Suppressor macrophage treated with lipopolysaccharide for 1 hour (primary cell): ENCODE measurements at places on chromosomes 5 and 9.

GRCh38 chr5:146068977-146069779 lies 36.2 kb downstream of the PLAC8L1 start:
- DNase-seq = no peak

DNA sequence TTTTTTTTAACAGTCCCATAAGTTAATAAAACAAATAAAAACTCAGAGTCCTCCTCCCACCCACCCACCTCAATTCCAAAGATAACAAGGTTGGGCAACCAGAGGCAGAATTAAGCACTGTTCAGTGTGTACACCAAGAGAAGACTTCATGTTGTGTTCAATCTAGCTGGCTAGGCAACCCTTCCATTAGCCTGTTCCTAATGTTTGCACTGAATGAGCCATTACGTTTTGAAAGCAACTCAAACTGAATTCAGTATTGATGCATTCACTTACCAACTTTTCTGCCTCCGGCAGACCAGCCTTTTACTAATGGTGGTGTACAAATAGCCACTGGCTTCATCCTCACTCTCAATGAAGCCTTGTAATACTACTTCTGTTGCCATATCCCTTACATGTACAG lies 47.5 kb downstream of the PBX3 start:
- DNase-seq = no peak

DNA sequence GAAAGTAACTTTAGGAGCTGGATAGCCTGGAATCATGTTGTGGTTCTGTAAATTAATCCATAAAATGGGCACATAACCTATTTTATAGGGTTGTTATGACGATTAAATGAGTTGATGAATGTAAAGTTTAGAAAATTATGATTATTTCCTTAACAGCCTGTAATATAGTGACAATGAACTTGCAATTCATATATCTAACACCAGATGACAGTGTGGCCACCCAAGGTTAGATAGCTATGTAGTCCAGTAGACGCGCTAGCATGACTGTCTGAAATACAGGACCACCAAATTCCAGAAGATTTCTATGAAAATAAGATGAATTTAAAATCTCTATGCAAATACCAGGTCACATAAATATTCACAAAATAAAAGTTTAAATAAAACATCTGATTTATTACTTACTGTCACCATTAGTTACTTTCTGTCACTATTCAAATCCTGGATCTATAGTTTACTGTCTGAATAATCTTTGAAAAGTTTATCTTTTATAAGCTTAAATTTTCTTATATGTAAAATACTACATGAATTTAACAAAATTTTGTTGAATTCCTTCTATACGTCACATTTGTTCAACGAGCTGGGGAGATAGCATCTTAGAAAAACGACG lies 26.1 kb upstream of the MACIR start:
- peak; percentile 75 for DNase-seq

GRCh38 chr5:154236011-154236410 lies 45.5 kb downstream of the GALNT10 start:
- no peak for DNase-seq

- DNase-seq = no peak
Measured at GRCh38 chr9:86812616-86813015, 134.7 kb downstream of the GAS1 start.

DNA sequence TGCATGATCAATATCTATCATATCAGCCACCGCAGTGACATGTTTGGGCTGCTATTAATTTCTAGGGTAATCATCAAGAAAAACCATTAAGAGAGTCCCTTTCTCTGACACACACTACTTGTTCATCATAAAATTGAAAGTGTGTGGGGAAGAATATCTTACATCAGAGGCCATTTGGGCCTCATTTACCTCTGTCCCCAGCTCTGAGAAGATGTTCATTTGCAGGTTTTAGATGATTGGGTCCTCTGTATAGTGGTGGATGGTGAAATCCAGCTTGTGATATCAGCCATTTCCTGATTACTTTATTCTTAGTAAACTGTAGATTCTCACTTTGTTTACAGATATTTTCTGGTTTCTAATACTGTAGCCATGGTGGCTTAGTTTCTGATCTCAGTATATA lies 29.8 kb upstream of the PJA2 start:
- no peak for DNase-seq

- no peak for DNase-seq
Measured at GRCh38 chr5:147904110-147904509, 2.2 kb downstream of the C5orf46 start.

- DNase-seq = no peak
Measured at GRCh38 chr5:16883806-16884205, 52.3 kb downstream of the MYO10 start.

DNA sequence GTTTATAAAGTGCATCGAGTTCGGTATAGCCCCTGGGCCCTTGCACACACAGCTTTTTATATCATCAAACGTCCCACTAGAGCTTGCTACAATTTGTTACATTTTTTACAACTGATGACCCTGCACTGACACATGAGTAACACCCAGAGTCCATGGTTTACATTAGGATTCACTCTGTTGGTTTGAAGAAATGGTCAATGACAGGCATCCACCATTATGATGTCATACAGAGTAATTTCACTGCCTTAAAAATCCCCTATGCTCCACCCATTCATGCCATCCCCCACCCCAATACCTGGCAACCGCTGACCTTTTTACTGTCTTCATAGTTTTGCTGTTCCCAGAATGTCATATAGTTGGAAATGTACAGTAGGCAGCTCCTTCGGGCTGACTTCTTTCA lies 130.2 kb downstream of the MED10 start:
- no peak for DNase-seq

- peak; percentile 53 for DNase-seq
Measured at GRCh38 chr5:134371834-134372340, 518 bp downstream of the UBE2B start.

GRCh38 chr9:135574943-135575342 lies 13.4 kb downstream of the PAEP start:
- no peak for DNase-seq

DNA sequence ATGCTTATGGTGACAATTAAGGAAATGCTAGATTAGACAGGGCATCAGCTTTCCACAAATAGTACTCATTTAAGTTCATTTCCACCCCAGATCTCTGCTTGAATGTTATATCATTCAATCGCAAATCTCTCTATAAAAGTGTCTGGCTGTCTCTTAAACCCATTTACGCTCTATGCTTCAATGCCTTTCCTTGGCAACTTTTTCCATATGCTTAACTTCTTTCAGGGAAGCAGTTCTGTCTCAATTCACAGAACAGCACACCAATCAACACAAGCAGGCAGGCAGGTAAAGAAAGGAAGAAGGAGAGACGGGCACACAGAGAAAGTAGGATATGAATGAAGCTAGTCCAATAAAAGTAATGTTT lies 243.1 kb downstream of the DENND1A start:
- DNase-seq = no peak

DNA sequence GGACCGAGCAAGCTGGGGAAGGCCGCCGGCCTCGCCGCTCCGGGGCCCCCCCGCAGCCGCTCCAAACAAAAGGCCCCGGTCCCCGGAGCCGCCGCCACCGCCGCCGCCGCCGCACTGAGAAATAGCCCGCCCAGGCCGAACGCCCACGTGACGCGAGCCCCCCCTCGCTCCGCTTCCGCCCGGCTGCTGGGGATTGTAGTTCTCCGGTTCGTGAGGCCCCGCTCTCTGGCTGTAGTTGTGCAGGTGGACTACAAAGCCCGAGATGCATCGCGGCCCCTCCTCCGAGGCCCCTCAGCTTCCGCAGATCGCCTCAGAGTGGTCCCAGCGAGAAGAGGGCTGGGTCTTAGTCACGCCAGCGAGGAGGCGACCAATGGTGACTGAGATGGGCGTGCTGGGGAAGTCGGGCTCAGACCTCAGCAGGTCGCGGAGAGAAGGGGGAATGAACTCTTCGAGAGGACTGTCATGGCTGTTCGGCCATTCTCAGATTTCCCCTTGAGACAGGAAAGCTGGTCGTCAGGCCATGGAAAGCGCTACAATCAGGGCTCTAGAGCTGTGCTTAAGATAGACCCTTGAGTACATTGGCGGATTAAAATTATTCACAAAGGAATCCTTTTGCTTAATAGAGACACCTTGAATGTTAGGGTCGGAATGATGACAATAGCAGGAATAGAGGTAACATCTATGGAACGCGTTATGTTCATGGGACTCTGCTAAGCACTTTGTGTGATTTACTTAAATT lies 489 bp upstream of the PANK3 start:
- DNase-seq = peak; percentile 99

GRCh38 chr5:154858972-154859871 lies 795 bp downstream of the CNOT8 start:
- DNase-seq = peak; percentile 28

GRCh38 chr9:37575921-37576721 lies at the start of gene FBXO10:
Gene FBXO10, minus strand, starts transcription at chr9:37576380. Its CDS starts 34,612 bp downstream, at chr9:37541768.
- DNase-seq = peak; percentile 92

DNA sequence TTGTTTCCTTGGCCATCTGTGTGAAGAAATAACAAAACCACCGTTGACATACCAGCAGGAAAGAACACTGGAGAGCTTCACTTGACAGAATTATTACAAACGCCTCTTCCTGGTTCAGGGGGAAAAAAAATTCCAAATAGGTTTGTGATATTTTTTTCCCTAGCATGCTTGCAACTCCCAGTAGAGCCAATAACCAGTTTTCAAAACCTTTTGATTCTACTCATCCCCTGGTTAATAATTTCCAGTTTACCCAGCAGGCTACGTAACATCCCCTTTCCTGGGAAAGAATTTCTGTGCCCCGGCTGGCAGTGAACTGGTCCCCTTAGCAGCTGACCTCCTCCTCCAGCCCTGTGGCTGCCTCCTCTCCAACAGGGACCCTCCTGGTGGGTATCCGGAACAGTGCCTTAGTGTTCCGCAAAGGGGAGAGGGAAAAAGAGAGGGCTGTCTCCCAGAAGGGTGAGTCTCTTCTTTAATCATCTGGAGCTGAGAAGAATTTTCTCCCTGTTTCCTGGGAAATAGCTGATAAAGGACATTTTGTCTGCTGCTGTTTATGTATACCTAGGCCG lies 72.8 kb upstream of the BOD1 start:
- DNase-seq = no peak

DNA sequence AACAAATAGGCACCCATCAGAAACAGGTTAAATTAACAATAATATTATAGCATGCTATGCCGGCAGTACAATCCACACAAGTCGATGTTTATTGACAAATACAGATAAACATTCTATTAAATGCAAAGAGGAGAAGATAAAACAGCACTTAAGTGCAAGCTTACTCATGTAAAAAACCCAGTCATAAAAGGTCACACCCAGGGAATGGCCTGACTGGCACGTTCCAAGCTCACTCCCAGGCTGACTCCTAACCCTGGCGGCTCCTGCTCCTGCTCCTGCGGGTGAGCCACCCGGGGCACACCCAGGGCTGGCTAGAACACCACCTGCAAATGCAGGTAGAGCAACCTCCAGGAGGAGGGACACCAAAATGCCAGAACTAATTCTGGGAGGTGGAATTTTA lies 66.9 kb downstream of the SEMA4D start:
- DNase-seq = no peak

DNA sequence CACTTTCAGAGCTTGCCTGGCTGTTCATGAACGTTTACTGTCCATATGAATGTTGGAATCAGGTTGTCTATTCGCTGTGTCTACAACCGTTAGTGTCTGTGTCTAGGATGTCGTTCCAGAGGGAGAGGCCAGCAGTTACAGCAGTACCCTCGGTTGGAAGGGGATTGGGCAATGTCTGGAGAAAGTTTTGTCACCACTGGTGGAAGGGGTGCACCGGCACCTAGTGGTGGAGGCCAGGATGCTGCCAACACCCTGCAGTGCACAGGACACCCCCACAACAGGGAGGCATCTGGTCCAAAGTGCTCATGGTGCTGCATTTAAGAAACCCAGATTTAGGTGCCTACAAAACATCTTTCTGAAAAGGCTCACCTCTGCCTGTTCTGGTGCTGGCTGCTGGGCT lies 220.7 kb downstream of the FANCC start:
- no peak for DNase-seq

DNA sequence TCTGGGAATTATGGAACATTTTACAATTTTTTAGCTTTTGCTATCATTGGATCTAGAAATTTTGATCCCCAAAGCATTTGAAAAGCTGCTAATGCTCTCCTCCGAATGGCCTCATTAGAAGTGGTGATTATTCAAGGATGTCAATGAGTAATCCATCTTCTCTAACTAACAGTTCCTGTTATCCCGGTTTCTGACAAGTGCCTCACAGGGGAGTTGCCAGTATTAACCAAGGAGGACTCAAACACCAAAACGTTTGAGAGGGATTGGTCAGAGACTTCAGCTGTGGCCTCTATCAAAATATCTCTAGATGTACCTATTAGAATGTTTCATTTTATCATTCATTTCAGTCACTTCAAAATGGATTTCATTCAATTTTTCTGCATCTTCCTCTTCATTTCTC lies 208.3 kb upstream of the ITGA1 start:
- DNase-seq = no peak

DNA sequence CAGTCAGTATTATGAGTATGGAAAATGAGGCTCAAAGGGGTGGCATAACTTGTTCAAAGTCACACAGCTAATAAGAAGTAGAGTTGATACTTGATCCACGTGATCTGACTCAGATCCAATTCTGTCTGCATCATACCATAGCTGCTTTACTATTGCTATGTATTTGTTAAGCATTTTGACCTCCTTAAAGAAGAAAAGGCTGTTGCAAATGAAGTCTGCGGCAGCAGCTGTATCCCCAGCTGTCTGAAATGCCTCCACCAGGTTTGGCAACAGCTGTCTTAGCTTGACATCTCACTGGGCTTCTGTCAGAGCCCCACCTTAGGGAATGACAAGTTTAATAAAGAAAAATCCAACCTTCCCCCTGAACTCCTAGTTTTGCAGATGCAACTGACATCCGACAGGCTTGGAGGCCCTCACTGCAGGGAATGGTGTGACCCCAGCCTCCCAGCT lies 75.6 kb upstream of the SLC44A1 start:
- no peak for DNase-seq

DNA sequence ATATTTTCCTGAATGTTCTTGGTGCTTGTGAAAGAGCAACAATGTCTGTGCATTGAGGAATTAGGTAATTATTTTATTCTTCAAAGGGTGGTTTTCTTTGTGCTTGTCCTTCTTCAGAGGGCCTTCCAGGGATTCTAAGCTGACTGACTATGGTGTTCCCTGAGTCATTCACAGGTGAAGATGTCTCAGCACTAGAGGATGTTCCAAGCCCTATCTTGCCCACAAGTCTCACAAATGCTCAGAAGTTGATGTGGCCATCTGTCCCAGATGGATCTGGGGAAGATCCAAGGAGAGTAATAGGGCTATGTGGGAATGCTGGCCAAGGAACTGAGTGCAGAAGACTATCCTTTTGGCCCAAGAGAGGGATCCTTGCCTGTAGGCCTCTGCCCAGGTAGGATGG lies 120.9 kb downstream of the ADAMTSL1 start:
- no peak for DNase-seq

- no peak for DNase-seq
Measured at GRCh38 chr5:158552241-158552640, 547.5 kb downstream of the EBF1 start.

GRCh38 chr5:133992429-133993155 lies 12.2 kb downstream of the VDAC1 start:
- DNase-seq = no peak

DNA sequence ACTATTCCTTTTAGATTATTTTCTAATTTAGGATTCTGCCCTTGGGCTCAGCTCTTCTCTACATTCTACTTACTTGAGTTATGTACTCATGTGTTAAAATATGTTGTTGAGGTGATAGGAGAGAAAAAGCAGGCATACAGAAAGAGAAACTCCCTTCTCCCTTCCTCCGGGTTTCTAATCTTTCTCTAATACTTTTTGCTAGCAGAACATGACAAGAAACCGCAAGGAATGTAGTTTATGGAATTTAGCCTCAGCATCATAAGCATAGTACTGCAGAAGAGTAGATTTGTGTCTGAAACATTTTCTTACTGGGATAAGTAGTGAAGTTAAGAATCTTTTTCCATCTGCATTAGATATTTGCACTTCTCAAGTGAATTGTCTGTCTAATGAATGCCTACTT lies 139.5 kb upstream of the CYLC2 start:
- no peak for DNase-seq
